MG63 (cell line): ENCODE measurements at places on chromosomes 6 and 20. TPM values are rescaled to one million over a fixed set of nuclear protein-coding genes. Genes with fewer than 3 reads are reported as not detected.

Gene SYNJ2
- total RNA-seq = 21.8 and 35.5 TPM in 2 replicates

Gene BTNL2
- total RNA-seq = not detected in 2 replicates

Gene DEFB132
- not detected in 2 replicates for total RNA-seq

- no peak for DNase-seq
Observed at GRCh38 chr6:53246924-53247323, 98.3 kb upstream of the GCM1 start.

DNA sequence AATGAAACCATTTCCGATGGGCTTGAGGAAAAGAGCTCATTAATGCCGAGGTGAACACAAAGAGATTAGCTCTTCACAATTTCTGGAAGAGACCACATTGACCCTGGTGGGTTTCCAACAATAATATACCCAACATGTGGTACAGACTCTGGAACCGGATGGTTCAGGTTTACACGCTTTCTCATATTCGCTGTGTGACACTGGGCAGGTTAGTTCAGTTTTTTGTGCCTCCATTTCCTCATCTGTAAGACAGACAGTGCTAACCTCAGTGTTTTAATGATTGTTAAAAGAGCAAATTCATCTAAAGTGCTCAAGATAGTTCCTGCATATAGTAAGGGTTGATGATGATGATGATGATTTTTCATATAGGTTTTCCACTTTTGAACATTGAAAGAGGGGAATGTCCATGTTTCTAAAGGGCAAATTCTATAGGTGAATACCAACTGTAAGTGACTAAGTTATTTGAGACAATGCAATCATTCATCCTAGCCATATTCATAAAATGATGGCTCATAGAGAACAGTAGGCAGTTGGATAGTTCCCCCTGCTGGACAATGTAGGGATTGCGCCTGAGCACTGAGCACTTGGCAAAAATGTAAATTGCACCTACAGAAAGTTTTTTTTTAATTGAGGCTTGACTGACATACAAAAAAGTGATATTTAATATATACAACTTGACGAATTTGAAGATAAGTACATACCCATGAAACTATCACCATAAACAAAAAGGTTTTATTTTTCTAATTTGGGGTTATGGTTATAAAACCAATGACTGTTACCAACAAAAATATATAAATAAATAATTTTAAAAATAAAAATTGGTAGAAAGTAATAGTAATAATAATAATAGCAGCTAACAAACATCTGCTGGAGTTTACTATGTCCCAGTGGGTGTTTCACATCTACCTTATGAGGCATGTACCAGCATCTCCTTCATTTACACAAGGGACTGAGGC, 2.1 kb upstream of the PERP start:
- peak; percentile 46 for DNase-seq

DNA sequence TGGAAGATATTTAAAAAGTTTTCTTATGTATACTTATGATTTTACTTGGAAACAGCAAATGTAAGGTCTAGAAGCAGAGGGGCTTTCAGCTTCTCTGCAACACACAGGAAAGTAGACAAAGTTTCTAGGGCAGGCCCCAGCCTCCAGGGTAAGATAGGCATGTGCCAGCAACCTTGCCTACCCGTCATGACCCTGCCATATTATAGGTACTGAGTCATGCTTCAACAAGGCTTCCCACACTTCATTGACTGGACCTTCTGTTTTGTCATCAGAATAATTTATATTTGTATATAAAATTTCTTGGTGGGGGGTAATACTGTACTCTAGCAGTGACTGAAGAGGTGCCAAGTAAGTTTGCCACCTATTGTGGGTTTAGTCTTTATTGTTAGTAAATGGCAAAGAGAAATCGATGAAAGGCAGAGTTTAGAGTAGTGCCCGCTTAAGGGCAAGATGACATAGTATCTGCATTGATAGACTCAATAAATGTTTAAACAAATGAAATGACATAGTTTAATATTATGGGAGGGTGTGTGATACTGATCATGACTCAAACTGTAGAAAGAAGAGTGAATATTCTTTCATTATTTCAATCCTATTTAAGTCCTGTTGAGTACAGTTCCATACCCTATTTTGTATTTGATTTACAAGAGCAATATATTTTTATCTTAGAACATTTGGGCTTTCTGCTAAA, 95.6 kb downstream of the JARID2 start:
- DNase-seq = peak; percentile 64

DNA sequence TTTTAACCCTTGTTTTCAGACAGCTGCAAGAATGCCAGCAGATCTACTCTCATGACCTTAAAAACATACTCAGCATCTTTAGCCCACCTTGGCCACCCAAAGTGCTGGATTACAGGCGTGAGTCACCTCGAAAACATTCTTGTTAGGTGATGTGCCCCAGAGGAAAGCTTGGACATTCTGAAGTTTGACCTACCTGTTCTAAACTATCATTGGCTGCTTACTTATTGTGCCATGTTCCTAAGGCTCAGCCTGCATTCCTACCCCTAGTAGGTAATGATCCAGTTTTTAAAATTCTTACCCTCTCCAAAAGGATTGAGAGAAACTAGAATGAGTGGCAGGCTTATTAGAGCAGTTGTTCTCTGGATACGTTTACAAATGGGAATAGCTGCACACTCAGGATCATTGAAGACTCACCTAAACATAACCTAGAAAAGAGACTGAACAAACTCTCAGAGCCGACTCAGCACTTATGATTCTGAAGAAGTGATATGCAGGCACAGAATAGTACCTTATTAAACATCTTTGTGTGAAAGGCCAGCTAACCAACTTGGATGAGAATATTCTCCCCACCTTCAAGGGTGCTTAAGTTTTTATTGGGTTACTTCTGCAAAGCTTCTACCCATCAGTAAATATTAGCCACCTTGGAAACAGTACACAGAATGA, 362.1 kb downstream of the NRN1 start:
- DNase-seq = no peak

DNA sequence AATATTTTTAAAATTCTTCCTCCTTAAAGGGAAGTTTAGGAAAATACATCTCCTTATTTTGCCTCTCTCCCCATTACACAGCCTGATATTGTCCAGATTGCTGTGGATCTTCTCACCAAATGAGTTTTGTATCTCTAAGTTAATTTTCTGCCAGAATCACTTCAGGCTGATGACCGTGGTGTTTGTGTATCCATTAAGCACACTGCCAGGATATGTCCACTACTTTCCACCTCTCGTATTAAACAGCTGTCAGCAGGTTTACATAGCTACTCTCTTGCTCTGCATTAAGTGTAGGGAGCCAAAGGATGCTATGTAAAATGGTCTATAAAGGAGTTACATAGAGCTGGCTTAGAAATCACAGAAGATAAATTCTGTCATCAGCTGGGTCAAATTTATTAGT, 201.1 kb downstream of the ZFAND3 start:
- DNase-seq = no peak

DNA sequence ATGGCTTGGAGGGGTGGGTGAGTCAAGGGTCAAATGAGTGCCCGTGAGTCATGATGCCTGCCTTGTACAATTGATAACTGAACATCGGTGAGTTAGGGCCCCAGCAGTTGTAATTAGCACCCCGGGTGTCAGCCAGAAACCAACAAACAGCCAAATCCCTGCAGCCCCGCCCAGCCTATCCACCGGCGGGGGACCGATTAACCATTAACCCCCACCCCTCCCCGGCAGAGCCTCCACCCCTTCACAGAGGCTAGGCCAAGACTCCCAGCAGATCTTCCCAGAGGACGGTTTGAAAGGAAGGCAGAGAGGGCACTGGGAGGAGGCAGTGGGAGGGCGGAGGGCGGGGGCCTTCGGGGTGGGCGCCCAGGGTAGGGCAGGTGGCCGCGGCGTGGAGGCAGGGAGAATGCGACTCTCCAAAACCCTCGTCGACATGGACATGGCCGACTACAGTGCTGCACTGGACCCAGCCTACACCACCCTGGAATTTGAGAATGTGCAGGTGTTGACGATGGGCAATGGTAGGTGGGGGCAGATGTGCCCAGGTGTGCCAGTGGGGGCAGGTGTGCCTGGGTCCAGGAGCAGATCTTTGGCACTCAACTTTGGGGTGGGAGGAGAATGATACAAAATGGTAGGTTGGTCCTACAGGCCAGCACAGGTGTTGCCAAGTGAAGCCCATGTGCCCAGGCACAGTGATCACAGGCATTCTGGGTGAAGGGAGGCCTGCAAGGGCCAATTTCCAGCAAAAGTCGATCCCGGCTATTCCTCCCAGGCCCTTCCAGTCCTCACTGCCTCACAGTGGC, 45.7 kb downstream of the HNF4A start:
- DNase-seq = no peak
